ENCODE measurements at places on chromosomes 6 and 20.

DNA sequence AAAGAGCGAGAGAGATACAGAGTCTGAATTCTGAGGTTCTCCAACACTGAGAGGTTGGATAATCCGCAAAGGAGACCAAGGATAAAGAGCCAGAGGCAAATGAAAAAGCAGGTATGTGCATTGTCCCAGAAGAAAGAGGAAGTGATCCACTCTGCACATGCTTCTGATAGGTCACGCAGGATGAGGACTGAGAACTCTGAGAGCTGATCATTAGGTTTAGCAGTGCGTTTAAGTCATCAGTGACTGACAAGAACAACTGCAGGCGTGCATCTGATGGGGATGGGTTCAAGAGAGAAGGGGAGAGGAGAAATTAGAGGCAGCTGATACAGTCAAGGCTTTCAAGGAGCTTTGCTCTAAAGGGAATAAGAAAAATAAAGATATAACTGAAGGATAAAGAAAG is 301.2 kb upstream of the SGK1 start:
- no peak for DNase-seq

DNA sequence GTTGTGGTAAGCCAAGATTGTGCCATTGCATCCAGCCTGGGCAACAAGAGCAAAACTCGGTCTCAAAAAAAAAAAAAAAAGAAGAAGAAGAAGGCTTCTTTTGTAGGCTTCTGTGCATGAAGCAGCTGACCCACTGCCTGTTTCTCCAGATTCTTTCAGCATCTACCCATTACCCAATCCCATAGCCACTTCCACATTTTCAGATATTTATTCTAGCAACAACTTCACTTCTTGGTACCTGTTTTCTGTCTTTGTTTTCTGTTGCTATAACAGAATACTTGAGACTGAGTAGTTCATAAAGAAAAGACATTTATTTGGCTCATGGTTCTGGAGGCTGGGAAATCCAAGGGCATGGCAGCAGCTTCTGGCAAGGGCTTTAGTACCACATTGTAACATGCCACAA is 95.3 kb upstream of the SGK1 start:
- DNase-seq, result no peak

GRCh38 chr6:84228198-84228543 is 728 bp upstream of the CEP162 start:
- DNase-seq, result no peak

DNA sequence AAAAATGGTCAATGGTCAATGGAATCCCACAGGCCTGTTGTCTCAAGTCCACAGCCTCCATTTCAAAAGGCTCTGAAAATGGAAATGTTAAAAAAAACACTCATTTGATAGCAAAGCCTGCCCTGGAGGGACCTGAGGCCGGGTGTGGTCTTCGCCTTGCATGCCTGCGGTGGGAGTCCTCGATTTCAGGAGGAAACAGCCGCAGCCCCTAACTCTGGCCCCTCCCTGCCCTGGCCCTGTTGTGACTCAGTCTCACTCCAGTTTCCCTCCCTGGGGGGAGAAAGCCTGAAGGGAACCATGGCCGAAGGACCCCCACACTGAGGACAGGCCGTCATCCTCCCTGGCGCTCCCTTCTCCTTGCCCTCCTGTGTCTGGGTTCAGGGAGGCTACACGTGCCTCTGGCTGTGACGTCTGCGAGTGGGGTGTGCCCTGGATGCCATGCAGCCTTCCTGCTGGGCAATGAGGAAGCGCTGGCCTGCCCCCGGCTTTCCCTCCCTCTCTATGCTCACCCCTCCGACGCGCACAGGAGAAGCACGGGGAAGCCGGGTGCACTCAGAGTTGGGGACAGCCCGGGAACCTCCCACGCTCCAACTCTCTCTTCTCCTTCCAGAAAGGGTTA is 9.2 kb downstream of the BHLHE23 start:
- DNase-seq, result no peak

GRCh38 chr6:45651301-45651700 is 273.6 kb upstream of the SUPT3H start:
- DNase-seq, result no peak

DNA sequence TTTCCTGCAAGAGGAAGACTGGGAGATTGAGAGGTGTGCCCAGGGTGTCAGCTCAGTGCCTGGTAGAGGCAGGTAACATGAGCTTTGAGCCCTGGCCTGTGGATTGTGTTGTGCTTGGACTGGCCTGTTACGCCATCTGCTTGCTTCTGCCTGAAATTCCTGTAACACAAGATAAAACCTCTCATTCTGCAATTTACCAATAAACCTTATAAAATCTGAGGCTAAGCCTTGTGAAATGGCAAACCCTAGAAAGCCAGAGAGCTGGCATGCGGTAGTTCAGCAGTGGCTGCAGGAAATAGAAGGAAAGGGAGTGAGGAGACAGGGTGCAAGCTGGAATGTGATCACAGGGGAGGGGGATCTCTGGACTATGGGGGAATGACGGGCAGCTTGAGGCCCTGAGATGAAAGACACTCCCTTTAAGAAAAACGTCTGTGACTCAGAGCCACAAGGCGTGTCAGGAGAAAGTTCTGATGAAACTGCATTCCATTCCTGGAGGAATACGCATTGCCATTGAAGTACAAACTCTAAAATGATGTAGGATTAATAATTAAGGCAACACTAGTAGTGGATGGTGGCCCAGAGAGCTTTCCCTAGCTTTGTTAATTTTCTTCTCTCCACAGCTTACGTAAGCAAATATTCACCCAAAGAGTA is 26.3 kb upstream of the TFAP2A start:
- DNase-seq, result no peak

- no peak for DNase-seq
These were observed 55.3 kb downstream of the RIPOR2 start for GRCh38 chr6:24880451-24880850.

GRCh38 chr6:166046226-166046625 is 121.4 kb downstream of the TBXT start:
- DNase-seq, result no peak

GRCh38 chr20:52904837-52905236 is 67.3 kb upstream of the TSHZ2 start:
- DNase-seq, result no peak

- DNase-seq, result no peak
These were observed 991 bp downstream of the UQCC2 start for GRCh38 chr6:33710296-33711121.

DNA sequence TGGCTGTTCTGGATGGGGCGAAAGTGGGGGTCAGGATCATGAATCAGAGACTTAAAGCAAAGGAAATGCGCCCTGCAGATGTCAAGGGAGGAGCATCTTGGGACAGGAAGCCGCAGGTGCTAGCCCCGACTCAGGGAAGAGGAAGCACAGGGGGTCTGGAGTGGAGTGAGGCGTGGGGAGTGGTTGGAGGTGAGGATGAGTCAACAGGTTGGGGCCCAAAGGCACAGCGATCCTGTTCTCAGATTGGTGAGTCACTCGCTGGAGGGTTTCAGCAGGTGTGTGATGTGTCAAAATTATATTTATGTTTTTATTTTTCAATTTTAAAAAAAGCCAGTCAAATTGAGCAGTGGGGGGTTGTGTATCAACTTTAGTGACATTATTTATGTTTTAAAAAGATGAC is 19.0 kb downstream of the PACSIN1 start:
- peak; percentile 44 for DNase-seq

DNA sequence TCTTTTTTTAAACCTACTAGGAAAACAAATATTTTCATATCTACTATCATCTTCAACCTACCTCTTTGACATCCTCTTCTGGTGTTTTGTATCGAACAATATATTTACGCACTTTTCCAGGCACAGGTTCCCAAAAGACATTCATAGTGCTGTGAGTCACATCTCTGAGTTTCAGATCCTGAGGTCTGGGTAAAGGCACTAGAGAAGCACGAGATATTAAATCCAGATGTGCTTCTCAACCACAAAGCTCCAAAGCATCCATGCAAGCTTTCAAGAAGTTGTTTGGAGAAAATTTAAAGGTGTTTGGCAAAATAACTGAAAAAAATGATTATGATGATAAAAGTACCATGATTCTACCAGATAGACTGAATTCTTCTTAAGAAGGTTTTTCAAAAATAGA is 62.7 kb downstream of the COL12A1 start:
- no peak for DNase-seq

DNA sequence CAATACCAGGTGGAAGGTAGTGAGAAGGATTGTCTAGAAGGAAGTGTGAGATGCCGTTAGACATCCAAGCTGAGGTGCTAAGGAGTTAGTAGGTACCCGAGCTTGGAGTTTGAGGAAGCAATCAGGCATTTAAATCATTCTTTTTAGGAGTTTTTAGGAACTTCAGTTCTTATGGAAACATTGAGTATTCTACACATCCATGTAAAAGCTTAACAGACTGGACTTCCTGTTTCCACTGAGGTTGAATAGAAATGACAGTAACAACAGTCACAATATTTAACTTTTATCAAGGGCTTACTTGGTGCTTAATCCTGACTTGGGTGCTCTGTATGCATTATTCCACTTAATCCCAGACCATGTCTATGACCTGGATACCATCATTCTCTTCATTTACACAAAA is 136.4 kb downstream of the UST start:
- no peak for DNase-seq

DNA sequence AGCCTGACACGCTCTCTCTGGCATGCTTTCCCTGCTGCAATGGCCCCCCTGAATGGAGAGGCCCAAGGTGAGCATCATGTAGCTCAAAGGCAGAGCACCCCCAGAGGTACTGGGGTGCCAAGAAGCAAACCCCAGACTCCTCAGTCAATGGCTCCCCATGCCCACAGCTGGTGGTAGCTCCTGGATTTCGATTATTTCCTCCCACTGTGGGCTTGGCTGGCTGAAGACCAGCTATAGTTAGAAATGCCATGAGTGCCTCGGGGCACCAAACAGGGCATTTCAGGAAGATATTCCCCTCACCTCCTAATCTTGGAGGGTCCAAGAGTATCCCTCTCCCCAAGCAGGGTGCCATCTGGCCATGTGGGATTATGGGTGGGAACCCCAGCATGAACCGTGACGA is 16.8 kb downstream of the MAP1LC3A start:
- DNase-seq, result no peak

- no peak for DNase-seq
These were observed 325.0 kb downstream of the CDC5L start for GRCh38 chr6:44712353-44713111.

GRCh38 chr6:122078481-122078880 is 321.0 kb upstream of the HSF2 start:
- no peak for DNase-seq

- no peak for DNase-seq
These were observed 20.7 kb downstream of the ZKSCAN3 start for GRCh38 chr6:28370440-28370839.

DNA sequence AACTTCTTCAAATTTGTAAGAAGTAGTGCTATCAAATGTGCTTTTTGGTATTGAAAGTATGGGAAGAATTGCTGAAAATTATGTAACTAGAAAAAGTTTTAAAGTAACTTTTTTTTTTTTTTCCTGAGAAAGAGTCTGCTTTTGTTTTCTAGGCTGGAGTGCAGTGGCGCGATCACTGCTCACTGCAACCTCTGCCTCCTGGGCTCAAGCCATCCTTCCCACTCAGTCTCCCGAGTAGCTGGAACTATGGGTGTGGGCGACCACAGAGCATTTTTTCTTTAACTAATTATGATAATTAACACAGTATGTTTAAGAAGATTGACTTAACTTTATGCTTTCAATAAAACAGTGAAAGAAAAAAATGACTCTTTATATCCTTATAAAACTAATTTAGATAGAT is 38.4 kb downstream of the BMP5 start:
- DNase-seq, result no peak

GRCh38 chr20:15625981-15626380 is 947.3 kb downstream of the KIF16B start:
- DNase-seq, result no peak

GRCh38 chr6:13668291-13668928 is 43.2 kb downstream of the RANBP9 start:
- DNase-seq, result no peak

DNA sequence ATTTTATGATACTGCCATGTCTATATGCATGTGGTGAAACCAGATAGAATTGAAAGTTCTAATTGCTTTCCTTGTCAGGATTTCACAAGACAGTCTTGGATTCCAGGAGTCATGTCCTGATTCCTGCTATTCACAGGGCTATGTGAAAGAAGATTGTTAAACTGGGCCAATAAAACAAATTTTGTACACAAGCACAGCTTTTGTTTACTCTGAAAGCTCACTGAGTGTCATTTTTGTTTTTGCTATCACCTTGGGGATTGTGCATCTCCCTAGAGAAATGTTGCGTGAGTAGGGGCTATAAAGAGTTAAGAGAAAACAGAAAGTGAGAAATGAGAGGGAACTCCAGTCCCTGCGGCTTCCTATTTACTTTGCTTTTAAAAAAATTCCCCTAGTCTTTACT is 627.5 kb downstream of the PKHD1 start:
- no peak for DNase-seq

GRCh38 chr6:33590531-33591198 is 10.6 kb upstream of the BAK1 start:
- DNase-seq, result no peak

GRCh38 chr6:14772188-14772587 is 473.7 kb upstream of the JARID2 start:
- no peak for DNase-seq

DNA sequence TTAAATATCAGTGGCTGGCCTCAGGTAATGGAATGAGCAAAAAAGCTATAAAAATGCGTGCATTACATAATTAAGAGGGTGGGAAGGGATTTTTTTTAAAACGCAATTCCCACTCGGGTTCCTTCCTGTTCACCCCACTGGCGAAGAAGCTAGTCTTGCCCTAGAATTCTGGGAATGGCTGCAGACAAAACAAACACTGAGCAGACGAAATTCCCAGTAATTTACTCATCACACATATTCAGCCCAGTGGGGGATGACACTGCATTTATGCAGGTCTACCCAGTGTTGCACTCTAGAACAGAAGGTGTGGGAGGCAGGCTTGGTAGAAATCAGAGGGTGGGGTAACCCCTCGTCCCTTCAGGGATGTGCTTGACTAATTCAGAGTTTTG is 2695.0 kb upstream of the DEFB115 start:
- no peak for DNase-seq

DNA sequence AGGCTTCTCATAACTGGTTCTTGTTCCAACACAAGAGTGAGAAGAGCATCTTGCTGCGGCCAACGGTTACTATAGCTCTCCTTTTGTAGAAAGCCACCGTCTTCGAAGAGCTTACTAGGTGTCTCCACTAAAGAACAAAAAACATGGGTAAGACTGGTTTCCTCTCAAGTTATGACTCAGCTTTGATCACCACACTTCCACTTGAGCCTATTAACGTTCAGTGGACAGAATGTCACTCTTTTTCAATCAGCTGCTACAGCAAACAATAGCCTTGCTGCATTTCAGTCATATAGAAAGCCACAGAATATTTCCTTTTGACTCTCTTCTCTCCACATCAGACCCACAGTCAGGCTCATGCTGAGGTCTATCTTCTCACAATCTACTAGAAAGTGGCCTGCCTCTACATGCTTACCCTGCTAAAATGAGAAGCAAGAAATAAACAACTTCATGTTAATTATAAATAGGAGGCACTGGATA is 243.5 kb upstream of the PREP start:
- DNase-seq, result no peak

DNA sequence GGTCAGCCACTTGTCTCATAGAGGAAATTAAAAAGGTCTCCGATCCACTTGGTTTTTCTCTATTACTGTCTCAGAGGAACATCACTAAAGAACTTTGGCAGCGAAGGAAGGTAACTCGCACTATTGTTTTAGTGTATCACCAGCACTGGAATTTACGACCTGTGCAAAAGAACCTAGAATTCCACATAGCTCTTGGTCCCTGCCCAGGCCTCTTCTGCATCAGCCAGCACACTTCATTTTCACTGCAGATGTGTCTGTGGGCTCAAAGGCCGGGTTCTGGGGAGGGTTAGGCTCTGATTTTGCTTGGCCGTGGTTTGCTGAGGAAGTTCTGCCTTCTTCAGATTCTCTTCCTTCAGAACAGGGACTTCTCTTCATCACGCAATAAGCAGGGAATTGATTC is 102.8 kb upstream of the TMEM181 start:
- no peak for DNase-seq

- no peak for DNase-seq
These were observed 42.3 kb downstream of the MOCS1 start for GRCh38 chr6:39891976-39892375.

Measured in stimulated activated CD4-positive, alpha-beta T cell treated with anti-CD3 and anti-CD28 coated beads, Interleukin-15, amount 100 ng/mL, for 1 hour (primary cell).